ENCODE measurements at places on chromosomes 6 and 20. TPM values are rescaled to one million over a fixed set of nuclear protein-coding genes. Genes with fewer than 3 reads are reported as not detected.

Gene LCA5
- 1.6 TPM for polyA plus RNA-seq

Gene ESR1
- 0.70 TPM for polyA plus RNA-seq

Gene ETV7
- 0.18 TPM for polyA plus RNA-seq

Gene PGC
- 1.00 TPM for polyA plus RNA-seq

Gene MTFR2
- 0.07 TPM for polyA plus RNA-seq

Gene EPB41L1
- 12.1 TPM for polyA plus RNA-seq

Gene LY6G5B
- 4.6 TPM for polyA plus RNA-seq

Gene MROH8
- polyA plus RNA-seq = 3.8 TPM

Gene BAG2
- 10.1 TPM for polyA plus RNA-seq

Gene NUS1
- 12.5 TPM for polyA plus RNA-seq

Gene MTG2
- 29.2 TPM for polyA plus RNA-seq

Gene CNBD2
- polyA plus RNA-seq = 6.0 TPM

Gene POU5F1
- polyA plus RNA-seq = 0.57 TPM

DNA sequence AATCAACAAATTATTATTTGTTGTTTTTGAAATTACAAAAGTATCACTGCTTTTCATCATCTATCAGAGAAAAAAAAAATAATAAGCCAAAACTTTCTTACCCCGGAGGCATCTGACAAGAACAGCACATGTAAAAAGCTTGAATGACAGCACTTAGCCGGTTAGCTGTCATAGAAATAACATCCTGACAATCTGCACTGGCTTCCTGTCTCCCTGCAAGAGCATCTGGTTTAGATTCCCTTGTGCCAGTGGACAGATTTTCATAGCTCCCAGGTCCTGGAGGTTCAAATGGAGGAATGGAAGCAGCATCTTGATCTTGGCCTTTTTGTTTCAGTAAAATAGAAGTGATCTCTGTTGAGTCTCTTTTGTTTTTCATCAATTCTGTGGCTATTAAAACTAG, 74.8 kb downstream of the HACE1 start:
- no peak for DNase-seq

DNA sequence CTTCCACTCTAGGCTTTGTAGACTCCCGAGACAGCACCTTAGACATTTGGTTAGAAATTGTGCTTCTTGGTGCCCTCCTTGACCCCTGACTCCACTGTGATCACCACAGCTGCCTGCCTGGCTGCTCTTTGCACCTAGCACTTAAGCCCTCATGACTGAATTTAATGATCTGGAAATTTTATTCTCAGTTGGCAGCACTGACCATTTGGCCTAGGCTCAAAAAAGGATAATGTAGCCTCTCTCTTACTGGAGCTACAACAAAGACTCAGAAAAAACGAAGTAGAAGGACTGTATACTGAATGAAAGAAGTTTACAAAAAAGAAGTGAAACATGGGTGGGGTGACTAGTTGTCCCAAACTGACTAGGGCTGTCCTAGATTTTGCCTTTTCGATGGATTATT, 11.3 kb upstream of the ABRACL start:
- DNase-seq = no peak

GRCh38 chr6:109793021-109793420, 101.9 kb downstream of the FIG4 start:
- no peak for DNase-seq

- no peak for DNase-seq
Observed at GRCh38 chr6:27260836-27261375, 13.4 kb downstream of the PRSS16 start.

GRCh38 chr20:25643716-25644115, 19.9 kb upstream of the NANP start:
- DNase-seq = no peak

- DNase-seq = peak; percentile 76
Observed at GRCh38 chr6:30600451-30600961, 16.5 kb downstream of the PPP1R10 start.

DNA sequence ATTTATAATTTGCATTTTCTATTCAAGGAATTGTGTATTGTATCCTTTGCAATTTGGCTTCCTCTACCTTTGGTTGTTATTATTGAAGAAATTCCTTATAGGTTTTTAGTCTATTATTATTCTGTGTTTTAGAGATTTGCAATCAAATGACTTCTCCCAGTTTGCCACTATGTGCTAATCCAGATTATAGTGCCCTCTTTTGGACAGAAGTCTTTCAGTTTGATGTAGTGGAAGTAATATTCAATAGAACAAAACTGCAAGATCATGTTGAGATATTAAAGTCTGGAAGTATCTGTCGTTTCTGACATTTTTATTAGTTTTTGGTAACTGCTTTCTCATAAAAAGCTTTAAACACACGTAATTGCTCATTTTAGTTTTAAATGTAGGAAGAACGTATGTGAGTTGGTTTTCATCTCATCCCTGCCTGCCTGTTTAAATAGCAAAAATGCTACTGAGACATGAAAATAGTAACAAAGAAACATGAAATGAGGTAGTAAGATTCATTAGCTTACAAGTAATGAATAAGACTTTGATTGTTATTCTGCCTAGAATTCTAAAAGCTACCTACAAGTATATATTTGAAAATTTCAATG, 72.8 kb downstream of the RTN4IP1 start:
- no peak for DNase-seq

- DNase-seq = peak; percentile 36
Observed at GRCh38 chr20:47220161-47220582, 136.3 kb downstream of the ZMYND8 start.

DNA sequence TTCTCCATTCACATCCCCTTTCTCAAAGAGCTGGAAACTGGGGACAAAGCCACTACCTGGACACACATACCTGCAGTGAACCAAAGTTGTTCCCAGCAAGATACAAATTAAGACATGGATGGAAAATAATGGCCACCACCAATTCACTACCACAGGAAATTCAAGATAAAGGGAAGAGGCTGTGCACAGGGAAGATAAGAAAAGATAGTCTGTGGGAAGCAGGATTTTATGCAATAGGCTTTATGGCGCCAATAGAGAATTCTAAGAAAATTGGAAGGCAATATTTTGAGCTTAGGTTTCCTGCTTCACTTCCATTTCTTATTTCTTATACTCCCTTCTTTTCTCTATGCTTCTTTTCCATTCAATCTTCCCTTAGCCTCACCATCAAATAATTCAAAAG, 9.9 kb downstream of the GPX6 start:
- DNase-seq = no peak

GRCh38 chr6:133972388-133972787, 19.4 kb downstream of the TBPL1 start:
- DNase-seq = no peak

GRCh38 chr20:35823147-35823546, 51.3 kb downstream of the PHF20 start:
- DNase-seq = no peak

DNA sequence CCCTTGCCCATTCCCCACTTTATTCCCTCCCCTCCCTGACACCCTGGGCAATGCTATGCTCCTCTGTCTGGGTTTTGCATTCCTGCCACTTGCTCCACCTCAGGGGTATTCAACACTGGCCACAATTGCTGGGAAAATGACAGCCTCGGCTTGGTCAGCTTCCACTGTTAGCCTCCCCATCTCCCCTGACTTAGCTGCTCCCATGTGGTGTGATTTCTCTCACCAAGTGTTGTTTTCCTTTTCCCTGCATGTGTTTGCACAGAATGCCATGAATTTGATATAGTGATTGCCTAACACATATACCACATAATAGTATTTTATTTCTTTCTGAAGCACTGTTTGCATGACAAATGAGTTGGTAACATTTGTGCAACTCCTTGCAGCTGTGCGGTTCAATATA, 1.4 kb upstream of the LEMD2 start:
- DNase-seq = no peak

DNA sequence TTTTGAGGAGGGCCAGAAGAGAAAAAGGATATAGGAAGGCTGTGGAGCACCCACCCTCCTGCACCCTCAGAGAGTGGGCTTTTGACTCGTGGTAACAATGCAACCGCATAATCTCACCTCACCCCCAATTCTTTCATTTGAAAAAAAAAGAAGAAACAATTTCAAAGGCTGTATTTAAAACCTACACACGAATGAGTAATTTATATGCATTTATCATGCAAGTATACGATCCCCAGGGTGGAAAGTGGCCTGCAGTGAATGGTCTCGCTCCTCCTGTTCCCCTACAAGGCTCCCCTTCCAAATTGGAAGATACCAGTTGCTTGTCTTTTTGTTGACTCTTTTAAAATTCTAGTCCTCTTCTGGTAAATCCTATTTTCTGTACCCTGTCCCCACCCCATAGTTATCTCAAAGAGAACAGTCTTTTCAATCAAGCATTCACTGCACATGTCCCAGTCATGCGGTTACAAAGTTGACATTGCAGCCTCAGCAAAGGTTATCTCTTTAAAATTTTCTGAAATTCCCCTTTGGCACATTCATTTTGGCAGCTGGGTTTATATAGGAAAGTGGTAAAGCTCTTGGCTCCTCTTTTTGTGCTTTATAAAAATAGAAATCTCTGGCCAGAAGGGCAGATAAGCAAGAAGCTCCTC, 110.6 kb downstream of the ARID1B start:
- no peak for DNase-seq

DNA sequence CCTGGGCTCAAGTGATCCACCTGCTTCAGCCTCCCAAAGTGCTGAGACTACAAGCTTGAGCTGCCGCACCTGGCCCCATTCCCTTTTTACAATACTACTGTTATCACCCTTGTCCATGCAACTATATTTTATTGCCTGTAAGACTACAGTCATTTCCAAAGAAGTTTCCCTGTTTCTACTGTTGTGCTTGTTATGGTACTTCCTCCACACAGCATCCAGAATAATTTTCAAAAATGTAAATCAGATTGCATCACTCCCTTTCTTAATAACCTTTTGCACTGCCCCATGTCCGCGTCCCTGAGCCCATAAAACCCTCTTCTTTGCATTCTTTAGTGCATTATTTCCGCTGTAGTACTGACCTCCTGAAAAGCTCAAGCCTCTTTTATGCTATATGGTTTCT, 128.9 kb upstream of the AKIRIN2 start:
- no peak for DNase-seq

GRCh38 chr20:60131375-60131774, 173.2 kb downstream of the CDH26 start:
- DNase-seq = no peak

GRCh38 chr20:11247046-11248010, 573.5 kb upstream of the JAG1 start:
- DNase-seq = no peak

DNA sequence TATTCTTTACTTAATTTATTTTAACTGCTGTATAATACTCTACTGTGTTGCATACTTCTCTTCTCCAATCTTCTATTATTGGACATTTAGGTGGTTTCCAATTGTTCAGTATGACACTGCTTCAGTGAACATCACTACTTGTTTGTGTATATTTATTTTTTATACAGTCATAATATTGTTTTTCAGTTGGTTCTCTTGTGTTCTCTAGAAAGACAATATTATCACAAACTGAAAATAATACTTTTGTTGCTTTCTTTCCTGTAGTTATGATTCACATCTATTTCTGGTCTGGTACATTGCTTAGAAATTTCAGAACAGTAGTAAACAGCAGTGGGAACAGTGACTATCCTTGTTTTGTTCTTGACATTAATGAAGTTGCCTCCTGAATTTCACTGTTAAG, 62.8 kb upstream of the GTSF1L start:
- no peak for DNase-seq

GRCh38 chr6:147567141-147567805, 58.8 kb downstream of the SAMD5 start:
- DNase-seq = no peak

GRCh38 chr20:44914924-44915323, 5.1 kb downstream of the PABPC1L start:
- no peak for DNase-seq

DNA sequence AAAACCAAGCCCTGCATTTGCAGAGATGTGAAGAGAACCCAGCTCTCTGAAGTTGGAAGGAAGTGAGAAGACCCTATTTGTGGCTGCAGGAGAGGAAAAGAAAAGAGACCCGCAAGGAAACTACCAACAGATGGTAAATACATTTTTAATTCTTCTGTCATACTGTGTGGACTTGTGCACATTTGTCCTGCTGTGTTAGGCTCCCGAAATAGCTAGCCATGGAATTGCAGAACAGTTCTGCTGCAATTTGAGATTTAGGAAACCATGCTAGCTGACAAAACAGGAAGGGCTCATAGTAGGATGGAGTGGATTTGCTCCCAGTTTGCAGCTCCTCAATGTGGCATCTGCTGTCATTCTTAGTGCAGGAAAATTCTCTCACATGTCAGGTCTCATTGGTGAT, 12.1 kb upstream of the ATXN1 start:
- no peak for DNase-seq

DNA sequence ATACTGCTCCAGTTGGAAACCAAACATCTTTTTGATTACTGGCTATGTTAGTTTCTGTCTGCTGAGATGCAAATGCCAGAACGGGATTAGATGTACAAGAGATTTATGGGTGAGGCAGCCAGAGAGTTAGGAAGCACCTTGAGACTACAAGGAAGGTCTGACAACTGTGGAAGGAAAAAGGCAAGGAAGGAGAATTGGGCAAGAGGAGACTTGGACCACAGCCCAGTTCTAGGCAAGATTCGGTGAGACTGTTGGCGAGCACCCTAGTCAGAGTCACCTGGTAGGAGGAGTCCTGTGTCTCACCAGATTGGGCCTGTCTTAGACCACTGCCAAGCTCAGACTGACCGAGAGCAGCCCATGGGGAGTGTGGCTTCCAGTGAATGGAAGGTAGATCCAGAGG, 91.8 kb upstream of the F13A1 start:
- DNase-seq = no peak

- DNase-seq = no peak
Observed at GRCh38 chr6:119209452-119210205, 131.2 kb upstream of the FAM184A start.

DNA sequence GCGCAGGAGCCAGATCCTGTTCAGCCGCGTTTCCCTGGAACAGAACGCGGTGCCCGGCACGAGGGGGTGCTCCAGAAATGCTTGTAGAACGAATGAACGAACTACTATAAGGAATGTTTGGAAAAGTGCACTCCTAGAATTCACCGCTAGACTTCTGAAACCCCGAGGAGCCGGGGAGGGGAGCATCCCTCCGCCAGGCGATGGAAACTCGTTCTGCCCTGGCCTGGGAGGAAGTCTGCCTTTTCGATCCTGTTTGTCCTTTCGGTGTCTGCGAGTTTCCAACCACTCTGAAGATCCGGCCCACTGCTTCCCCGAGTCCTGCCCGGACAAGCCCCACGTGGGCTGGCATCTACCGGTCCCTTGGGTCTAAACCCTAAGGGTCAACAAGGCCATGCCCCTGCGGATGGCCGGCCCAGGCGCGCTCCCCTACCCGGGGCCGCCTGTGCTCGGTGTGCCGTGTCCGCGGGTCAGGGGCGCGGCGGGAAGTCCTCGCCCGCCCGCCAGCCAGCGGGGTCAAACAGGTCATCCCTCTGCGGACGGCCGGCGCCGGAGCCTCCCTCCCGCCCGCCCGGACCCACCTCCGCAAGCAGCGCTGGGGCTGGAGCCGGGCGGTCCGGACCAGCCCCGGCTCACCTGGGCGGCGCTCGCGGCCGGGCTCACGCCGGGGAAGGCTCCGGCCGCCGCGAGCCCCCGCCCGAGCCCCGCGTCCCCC, 526 bp downstream of the SULF2 start:
- DNase-seq = peak; percentile 80

GRCh38 chr6:104941729-104942091, 15.2 kb upstream of the LIN28B start:
- DNase-seq = no peak

- no peak for DNase-seq
Observed at GRCh38 chr20:3227936-3228749, 10.8 kb downstream of the SLC4A11 start.

GRCh38 chr6:87879132-87879861, 168.3 kb upstream of the SPACA1 start:
- no peak for DNase-seq

- no peak for DNase-seq
Observed at GRCh38 chr6:41187924-41188886, 12.7 kb downstream of the TREML2 start.

- DNase-seq = no peak
Observed at GRCh38 chr6:16205377-16206144, 32.8 kb upstream of the GMPR start.
